ENCODE measurements at places on chromosomes 11 and 22.

GRCh38 chr22:28977060-28977459, 84.6 kb downstream of the C22orf31 start:
- DNase-seq = no peak

GRCh38 chr22:24350627-24351026, 76.8 kb upstream of the ADORA2A start:
- no peak for DNase-seq

GRCh38 chr22:49994361-49995040, 18.1 kb downstream of the IL17REL start:
- DNase-seq = no peak

- DNase-seq = no peak
Measured at GRCh38 chr11:125625225-125625629, 264 bp downstream of the CHEK1 start.

GRCh38 chr22:19849835-19850762, 4.6 kb downstream of the GNB1L start:
- DNase-seq = no peak

- no peak for DNase-seq
Measured at GRCh38 chr11:132062541-132062940, 692.1 kb downstream of the NTM start.

- no peak for DNase-seq
Measured at GRCh38 chr11:69943506-69943905, 124.3 kb upstream of the FGF3 start.

DNA sequence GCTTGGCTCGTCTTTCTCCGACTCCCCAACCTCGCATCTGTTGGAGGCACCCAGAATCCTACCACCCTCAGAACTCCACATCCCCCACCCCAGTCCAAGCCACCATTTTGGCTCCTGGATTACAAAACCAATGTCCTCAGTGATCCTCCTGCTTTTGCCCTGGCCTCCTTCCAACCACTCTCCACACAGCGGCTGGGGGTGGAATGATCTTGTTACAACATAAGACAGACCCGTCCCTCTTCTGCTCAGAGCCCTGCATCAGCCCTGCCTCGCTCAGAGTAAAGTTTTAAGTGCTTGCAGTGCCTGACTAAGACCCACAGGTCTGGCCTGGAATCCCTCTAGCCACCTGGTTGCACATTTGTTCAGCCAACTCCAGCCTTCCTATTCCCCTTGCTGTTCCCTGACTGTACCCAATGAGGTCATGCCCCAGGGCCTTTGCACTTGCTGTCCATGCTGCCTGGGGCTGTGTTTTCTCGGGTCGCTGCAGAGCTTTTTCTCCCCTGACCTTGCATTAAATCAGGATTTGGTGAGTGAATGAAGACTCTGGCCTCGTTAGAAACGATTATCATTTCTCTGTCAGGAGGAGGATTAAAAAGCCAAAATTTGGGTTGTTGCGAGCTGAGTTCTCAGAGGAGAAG, 67.3 kb downstream of the IGF2 start:
- DNase-seq = no peak

- DNase-seq = no peak
Measured at GRCh38 chr22:20455709-20456063, 18.1 kb upstream of the SCARF2 start.

DNA sequence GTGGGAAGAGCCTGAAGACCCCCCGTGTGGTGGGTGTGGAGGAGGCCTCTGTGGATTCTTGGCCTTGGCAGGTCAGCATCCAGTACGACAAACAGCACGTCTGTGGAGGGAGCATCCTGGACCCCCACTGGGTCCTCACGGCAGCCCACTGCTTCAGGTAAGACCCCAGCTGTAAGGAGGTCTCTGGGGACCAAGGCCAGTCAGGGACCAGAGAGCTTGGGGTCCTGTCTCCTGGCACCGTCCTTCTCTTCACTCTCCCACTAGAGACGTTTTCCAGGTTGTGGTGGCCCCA, 24.9 kb upstream of the SMIM35 start:
- no peak for DNase-seq

DNA sequence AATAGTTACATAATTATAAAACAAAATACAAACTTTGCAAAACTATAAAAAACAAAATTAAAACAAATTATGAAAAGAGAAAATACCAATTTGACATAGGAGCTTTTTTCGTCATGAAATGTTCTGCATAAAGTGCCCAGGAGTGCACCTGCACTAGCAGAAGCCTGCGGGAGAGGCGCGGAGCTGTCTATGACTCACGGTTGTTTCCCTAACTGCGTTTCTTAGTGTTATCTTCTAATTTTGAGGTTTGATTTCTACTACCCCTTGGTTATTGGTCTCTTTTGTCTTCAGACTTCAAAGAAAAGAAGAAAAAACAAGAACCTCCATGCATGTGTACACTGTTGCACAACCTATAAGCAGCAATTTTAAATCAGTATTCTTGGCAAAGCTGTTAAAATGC, 740.9 kb upstream of the LRRC4C start:
- DNase-seq = no peak

GRCh38 chr11:60100516-60100915, 12.1 kb downstream of the MS4A2 start:
- no peak for DNase-seq

GRCh38 chr11:26974069-26974783, 19.7 kb upstream of the FIBIN start:
- DNase-seq = no peak

DNA sequence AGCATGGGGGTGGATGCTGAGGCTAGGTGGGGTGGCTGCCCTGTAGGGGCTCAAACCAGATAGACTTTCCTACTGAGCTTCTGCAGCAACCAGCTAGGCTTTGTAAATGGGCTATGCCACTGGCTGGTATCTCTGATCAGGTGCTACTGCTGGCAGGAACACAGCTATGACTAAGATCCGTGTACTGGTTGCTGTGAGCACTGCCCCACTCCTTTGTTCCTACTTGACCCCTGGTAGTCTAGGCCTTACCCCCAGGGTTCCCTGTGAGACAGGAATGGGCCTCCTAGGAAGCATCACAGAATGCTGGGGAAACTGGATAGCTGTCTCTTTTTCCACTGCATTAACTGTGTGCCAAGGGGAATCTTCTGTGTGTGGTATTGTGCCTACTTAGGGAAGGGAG, 58.4 kb upstream of the GAB2 start:
- DNase-seq = no peak

DNA sequence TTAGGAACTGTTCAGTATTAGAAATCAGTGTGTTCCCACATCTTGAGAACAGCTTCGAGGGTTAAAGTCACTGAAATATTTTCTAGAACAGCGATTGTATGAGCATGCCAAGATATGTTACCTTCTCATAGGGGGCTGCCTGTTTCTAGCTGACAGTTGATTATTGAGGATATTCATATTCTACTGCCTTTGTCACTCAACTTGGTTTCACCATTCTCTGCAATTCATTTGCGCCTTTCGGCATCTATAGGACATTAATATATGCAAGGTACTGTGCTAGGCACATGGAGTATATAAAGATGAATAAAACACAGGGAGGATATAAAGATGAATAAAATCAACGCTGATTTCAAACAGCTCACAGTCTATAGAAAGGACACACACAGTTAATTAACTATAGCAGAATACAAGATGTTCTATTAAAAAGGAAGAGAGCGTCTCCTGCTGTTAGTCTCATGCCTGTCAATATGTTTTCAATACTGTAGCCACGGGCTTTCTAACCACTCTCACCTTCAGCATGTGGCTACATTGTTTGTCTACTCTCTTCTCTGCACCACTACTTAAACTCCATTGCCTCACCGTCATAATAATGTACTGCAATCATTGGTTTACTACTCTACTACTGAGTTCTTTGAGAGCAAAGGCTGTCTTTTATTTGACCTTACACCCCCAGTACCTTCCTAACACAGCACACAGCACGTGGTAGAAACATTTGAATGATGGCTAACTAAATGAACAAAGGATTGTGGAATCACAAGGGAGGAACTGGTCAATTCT, 81.9 kb downstream of the RAB30 start:
- DNase-seq = peak; percentile 26

DNA sequence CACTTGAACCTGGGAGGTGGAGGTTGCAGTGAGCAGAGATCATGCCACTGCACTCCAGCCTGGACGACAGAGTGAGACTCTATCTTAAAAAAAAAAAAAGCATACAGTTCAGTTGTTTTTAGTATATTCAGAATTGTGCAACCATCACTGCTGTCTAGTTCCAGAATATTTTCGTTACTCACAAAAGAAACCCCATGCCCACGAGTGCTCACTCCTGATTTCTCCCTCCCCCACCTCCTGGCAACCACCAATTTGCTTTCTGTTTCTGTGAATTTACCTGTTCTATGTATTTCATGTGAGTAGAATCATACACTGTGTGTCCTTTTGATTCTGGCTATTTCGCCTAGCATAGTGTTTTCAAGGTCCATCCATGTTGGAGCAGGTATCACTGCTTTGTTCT, 24.8 kb downstream of the PTPRJ start:
- peak; percentile 57 for DNase-seq

- DNase-seq = peak; percentile 33
Measured at GRCh38 chr11:72609045-72609444, 65.2 kb downstream of the PDE2A start.

DNA sequence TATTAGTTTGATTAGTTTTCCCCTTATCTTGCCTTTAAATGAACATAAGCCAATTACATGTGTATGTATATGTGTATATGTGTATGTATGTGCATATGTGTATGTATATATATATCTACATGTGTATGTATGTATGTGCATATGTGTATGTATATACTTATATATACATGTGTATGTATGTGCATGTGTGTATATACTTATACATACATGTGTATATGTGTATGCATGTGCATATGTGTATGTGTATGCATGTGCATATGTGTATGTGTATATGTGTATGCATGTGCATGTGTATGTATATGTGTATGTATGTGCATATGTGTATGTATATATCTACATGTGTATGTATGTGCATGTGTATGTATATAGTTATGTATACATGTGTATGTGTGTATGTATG, 65.5 kb upstream of the CCT8L2 start:
- DNase-seq = no peak

GRCh38 chr11:1702506-1702905, 5.5 kb downstream of the KRTAP5-6 start:
- no peak for DNase-seq

DNA sequence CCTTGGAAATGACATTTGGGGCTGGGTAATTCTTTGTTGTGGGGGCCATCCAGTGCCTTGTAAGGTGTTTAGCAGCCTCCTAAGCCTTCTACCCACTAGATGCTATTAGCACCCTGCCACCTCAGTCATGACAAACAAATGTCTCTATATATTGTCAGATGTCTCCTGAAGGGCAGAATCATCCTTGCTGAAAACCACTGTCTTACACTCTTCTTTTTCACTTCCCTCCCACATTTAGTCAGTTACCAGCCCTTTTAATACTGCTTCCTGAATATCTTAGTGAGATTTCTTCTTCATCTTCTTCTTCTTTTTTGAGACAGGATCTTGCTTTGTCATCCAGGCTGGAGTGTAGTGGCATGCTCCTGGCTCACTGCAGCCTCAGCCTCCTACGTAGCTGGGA, 33.1 kb downstream of the TNRC6B start:
- DNase-seq = no peak

DNA sequence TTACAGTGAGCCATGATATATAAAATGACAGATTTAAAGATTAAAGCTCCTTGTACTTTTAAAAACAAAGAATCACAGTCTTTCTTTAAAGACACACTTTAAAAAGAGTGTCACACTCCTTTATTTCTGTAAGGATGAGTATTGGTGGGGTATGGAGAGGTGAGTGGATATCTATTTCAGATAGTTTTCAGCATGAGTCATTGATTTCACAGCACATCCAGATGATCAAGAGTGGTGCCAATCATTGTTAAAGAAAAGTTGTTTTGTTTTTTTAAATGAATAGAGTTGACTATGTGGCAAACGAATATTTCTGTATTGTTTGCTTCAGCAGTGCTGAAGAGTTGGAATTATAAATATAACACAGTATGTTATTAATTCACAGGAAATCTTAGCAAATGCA, 52.5 kb downstream of the FAR1 start:
- DNase-seq = no peak

DNA sequence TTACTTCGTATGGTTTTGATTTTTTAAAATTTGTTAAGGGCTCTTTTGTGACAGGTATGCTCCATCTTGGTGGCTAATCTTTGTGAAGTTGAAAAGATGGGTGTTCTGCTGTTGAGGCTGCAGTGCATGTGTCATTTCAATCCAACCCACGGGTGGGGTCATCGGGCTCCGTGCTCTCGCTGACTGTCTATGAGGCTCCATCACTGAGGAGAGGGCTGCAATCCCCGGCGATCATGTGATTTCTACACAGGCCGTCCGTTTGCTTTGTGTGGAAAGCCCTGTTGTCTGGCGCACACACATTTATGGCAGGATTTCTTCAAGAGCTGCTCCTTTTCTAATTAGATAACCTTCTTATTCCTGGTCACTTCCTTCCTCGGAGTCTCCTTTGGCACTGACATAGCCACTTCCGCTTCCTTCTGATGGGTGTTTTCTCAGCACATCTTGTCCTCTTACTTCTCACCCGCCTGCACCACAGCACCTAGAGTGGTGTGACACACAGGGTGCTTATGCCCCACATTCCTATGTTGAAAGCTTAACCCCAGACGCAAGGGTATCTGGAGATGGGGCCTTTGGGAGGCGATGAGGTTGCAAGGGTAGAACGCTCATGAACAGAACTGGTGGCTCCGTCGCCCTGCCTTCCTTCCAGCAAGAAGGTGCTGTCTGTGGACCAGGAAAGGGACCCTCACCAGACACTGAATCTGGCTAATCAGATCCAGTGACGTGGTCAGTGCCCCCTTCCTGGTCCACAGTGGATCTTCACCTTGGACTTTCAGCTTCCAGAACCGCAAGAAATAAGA, 9.4 kb downstream of the MOB2 start:
- no peak for DNase-seq

DNA sequence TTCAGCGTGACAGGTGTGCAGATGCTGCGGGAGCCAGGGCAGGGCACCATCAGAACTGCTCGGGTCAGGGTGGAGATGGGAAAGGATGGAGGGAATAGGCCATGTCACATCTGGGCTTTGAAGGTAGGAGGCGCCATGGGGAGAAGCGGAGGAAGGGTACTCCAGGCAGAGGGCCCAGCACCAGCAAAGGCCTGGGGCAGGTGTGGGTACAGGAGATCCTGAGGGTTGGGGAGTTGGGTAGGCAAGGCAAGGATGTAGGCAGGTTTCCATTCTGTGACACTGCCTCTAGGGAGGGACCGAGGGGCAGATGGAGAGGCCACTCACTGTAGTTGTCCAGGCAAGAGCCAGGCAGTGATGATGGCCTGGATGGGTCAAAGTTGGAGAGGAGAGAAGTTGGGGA, 8.5 kb downstream of the EMID1 start:
- no peak for DNase-seq

- no peak for DNase-seq
Measured at GRCh38 chr11:68977781-68978625, 2.8 kb downstream of the MRGPRD start.

DNA sequence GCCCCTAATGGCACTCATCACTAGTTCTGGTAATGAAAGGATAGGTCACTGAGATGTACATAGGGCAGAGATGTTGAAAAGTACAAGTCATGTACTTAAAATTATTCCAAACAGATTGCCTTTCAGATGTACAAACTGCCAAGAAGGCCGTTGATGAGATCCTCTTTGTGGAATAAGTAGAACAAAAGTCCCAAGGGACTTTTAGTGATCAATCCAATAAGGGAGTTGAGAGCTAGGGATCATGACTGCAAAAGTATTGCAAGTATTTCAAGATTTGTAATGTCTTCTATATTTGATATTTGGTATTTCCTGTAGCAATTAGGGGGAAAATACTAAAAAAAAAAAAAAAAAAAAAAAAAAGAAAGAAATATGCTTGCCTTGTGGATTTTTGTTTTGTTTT, 82.2 kb downstream of the ATG16L2 start:
- DNase-seq = no peak

GRCh38 chr11:15972838-15973237, 383.5 kb downstream of the SOX6 start:
- DNase-seq = no peak

Measured in CD4-positive, alpha-beta T cell treated with Interleukin-12 subunit alpha and Interleukin-12 subunit beta, for 1 hour (primary cell).